ENCODE measurements at places on chromosomes 1 and 21.
A peak's percentile ranks its signal among the peaks of the same experiment; 100 is the strongest.

GRCh38 chr1:182493063-182493462 is 43.1 kb downstream of the RGSL1 start:
- no peaks in the 10 kb centered on the region for H3K4me1 ChIP-seq
- H3K27ac ChIP-seq: no peak overlapping the region
- no peak overlapping the region for H3K4me3 ChIP-seq
- H3K36me3 ChIP-seq: no peaks in the 10 kb centered on the region
- H3K27me3 ChIP-seq: no peaks in the 10 kb centered on the region

- no peaks in the 10 kb centered on the region for H3K36me3 ChIP-seq
- H3K4me3 ChIP-seq: no peak overlapping the region
- H3K27me3 ChIP-seq: no peaks in the 10 kb centered on the region
- no peaks in the 10 kb centered on the region for H3K4me1 ChIP-seq
Measured at GRCh38 chr1:9331016-9331415, 38.3 kb downstream of the SPSB1 start.

DNA sequence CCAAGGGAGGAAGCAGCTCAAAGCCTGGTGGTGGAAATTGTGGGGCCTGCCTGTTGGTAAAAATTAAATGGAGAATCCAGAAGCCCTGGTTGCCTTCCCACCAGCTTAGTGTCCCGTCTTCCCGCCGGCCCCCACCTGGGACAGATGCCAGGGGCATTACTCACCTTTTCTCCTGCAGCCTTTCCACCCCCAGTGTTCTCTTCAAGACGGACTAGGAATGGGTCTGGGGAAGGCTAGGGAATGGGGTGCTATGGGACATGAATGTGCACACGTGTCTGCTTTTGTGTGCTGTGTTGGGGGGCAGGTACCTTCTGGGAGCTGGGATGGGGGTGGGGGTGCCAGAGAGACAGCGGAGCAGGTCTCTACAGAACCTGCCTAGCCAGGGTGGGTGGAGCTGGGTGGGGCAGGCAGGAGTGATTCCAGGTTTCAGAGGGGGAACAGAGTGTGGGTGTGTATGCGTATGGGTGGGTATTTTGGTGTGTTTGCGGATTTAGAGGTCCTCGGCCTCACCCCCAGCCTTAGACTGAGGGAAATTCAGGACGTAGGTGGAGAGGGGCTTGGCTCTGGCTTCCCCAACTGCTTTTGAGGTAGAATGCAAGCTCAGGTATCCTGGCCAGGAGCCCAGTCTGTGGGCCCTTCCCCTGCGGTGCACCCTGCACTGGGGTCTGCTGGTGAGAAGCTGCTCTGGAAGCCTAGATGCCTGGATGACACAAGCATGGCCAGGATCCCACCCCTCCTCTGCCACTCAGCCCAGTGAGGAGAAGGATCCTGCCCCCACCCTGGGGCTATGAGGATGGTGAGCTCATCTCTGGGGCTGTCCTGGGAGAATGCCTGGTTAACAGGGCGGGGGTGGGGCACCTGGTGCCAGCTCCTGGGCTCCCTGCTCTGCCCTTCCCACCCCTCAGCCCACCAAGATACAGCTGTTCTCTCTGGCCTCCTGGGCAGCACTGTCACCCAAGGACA is 7.8 kb downstream of the VANGL2 start:
- H3K36me3 ChIP-seq: no peaks in the 10 kb centered on the region
- no peak overlapping the region for H3K27ac ChIP-seq

GRCh38 chr1:39574646-39575045 is 1.9 kb downstream of the PABPC4 start:
- H3K4me3 ChIP-seq: no peak overlapping the region
- peaks cover 28% of the 10 kb centered on the region for H3K36me3 ChIP-seq
- H3K27ac ChIP-seq: peak overlapping the region; percentile 91
- peaks cover 52% of the 10 kb centered on the region for H3K4me1 ChIP-seq

GRCh38 chr1:168287237-168287664 is 6.6 kb downstream of the TBX19 start:
- H3K4me3 ChIP-seq: no peak overlapping the region
- no peak overlapping the region for H3K27ac ChIP-seq
- H3K36me3 ChIP-seq: no peaks in the 10 kb centered on the region
- no peak for DNase-seq
- no peaks in the 10 kb centered on the region for H3K4me1 ChIP-seq

GRCh38 chr1:156577550-156577949 is 2.0 kb upstream of the TTC24 start:
- H3K4me3 ChIP-seq: no peak overlapping the region
- no peaks in the 10 kb centered on the region for H3K36me3 ChIP-seq
- DNase-seq: no peak
- H3K4me1 ChIP-seq: no peaks in the 10 kb centered on the region
- no peaks in the 10 kb centered on the region for H3K27me3 ChIP-seq
- H3K27ac ChIP-seq: no peak overlapping the region

GRCh38 chr21:38293765-38294164 is 37.0 kb downstream of the KCNJ15 start:
- DNase-seq: peak; percentile 66
- H3K4me3 ChIP-seq: no peak overlapping the region
- H3K27ac ChIP-seq: no peak overlapping the region
- H3K4me1 ChIP-seq: peaks cover 5% of the 10 kb centered on the region

DNA sequence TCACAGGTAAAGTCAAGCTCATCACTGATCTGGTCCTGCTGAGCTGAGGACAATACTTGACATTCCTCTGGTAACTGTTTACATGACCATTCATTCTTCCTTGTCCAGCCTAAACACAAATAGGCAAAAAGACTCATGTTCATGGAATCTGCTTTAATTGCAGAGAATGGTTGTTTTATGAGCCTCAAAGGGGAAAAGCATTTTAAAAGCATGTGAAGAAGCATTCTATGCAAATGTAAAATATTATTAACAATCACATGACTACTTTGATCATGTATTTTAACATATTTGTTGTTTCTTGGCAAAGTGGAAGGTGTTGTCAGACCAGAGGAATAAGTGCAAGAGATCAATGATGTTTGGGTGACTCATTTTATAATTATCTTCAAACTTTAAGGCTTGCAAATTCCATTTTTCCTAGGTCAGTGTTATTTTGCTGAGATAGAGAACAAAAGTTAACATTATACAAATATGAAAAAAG is 133.7 kb downstream of the RUNX1 start:
- no peak overlapping the region for H3K4me3 ChIP-seq
- H3K36me3 ChIP-seq: no peaks in the 10 kb centered on the region
- no peak overlapping the region for H3K27ac ChIP-seq
- DNase-seq: no peak
- no peaks in the 10 kb centered on the region for H3K4me1 ChIP-seq

DNA sequence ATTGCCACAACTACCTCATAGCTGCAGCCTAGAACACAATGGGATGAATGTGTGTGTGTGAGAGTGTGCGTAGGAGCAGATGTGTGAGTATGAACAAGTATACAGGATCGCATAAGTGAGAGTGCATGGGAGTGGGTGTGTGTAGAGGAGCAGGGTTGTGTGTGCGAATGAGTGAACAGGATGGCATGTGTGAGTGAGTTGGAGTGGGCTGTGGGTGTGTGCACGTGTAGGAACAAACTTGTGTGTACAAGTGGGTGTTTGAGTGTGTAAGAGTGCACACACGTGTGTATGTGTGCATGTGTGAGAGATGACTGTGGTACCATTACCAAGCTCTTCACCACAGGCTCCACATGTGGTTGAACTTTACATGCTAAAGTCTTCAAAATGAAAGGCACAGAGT is 175.4 kb upstream of the EDN2 start:
- peaks cover 6% of the 10 kb centered on the region for H3K4me1 ChIP-seq
- no peaks in the 10 kb centered on the region for H3K27me3 ChIP-seq
- no peak overlapping the region for H3K4me3 ChIP-seq
- no peak overlapping the region for H3K27ac ChIP-seq

DNA sequence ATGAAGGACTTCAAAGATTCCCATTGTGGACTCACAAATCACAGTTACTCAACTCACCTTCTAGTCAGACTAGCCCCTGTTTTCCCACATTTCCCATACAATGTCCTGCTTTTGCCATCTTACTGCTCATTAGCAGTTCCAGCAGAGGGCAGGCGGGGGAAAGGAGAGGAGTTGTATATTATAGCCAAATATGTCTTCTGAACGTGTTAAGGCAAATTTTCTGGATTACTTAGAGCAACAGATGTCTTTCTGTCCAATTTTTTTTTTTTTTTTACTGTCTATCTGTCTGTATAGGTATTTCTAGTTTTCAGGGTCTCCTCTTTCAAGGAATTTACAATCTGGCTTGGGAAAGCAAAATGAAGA is 29.9 kb upstream of the DDAH1 start:
- DNase-seq: no peak
- no peaks in the 10 kb centered on the region for H3K27me3 ChIP-seq
- H3K4me3 ChIP-seq: no peak overlapping the region

- peak; percentile 94 for DNase-seq
- H3K4me3 ChIP-seq: peak within 1 kb of the TSS; percentile 53
- no peaks in the 10 kb centered on the region for H3K36me3 ChIP-seq
- peaks cover 86% of the 10 kb centered on the region for H3K4me1 ChIP-seq
- no peaks in the 10 kb centered on the region for H3K27me3 ChIP-seq
- H3K27ac ChIP-seq: peak within 1 kb of the TSS; percentile 94
Measured at GRCh38 chr1:16017461-16018303, at the start of gene HSPB7. TSS of gene HSPB7 (minus strand) at chr1:16018043. CDS start at chr1:16017963, 80 bp downstream.

- no peaks in the 10 kb centered on the region for H3K27me3 ChIP-seq
- DNase-seq: no peak
- H3K4me3 ChIP-seq: no peak overlapping the region
- H3K36me3 ChIP-seq: no peaks in the 10 kb centered on the region
- H3K27ac ChIP-seq: no peak overlapping the region
Measured at GRCh38 chr1:168419736-168420135, 124.1 kb downstream of the XCL2 start.

DNA sequence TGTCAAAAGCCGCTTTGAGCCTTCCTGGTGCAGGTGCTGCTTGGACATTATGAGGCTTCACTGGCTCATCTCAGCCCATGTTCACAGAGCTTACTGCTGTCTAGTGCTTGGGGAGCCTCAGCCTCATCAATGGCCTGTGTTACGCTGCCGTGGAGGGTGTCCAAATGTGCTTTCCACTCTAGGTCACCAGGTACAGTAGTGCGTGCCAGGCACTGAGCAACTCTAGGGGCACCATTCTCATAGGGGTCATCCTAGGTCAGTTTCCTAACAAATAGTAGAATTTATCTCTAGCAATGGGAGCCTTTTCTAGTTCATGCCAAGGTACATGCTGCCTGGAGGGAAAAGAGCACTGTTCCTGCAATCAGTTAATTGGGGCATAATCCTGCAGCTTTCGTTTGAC is 193.8 kb downstream of the DYRK1A start:
- no peaks in the 10 kb centered on the region for H3K36me3 ChIP-seq
- H3K4me3 ChIP-seq: no peak overlapping the region
- DNase-seq: no peak
- no peak overlapping the region for H3K27ac ChIP-seq
- peaks cover 4% of the 10 kb centered on the region for H3K4me1 ChIP-seq

- H3K36me3 ChIP-seq: no peaks in the 10 kb centered on the region
- no peaks in the 10 kb centered on the region for H3K27me3 ChIP-seq
- no peak overlapping the region for H3K27ac ChIP-seq
- no peak overlapping the region for H3K4me3 ChIP-seq
- DNase-seq: no peak
Measured at GRCh38 chr1:106289265-106289928, 767.1 kb upstream of the PRMT6 start.

GRCh38 chr1:174013864-174014418 is 8.2 kb downstream of the RC3H1 start:
- H3K27ac ChIP-seq: no peak overlapping the region
- no peak for DNase-seq
- no peaks in the 10 kb centered on the region for H3K36me3 ChIP-seq
- peaks cover 62% of the 10 kb centered on the region for H3K4me1 ChIP-seq
- H3K4me3 ChIP-seq: no peak overlapping the region

- no peak for DNase-seq
- H3K4me3 ChIP-seq: no peak overlapping the region
- no peak overlapping the region for H3K27ac ChIP-seq
- no peaks in the 10 kb centered on the region for H3K4me1 ChIP-seq
- H3K27me3 ChIP-seq: no peaks in the 10 kb centered on the region
- H3K36me3 ChIP-seq: no peaks in the 10 kb centered on the region
Measured at GRCh38 chr1:213745451-213745850, 242.3 kb upstream of the PROX1 start.

GRCh38 chr1:36154765-36155407 is 1.1 kb upstream of the MAP7D1 start:
- H3K27me3 ChIP-seq: no peaks in the 10 kb centered on the region
- no peaks in the 10 kb centered on the region for H3K36me3 ChIP-seq

DNA sequence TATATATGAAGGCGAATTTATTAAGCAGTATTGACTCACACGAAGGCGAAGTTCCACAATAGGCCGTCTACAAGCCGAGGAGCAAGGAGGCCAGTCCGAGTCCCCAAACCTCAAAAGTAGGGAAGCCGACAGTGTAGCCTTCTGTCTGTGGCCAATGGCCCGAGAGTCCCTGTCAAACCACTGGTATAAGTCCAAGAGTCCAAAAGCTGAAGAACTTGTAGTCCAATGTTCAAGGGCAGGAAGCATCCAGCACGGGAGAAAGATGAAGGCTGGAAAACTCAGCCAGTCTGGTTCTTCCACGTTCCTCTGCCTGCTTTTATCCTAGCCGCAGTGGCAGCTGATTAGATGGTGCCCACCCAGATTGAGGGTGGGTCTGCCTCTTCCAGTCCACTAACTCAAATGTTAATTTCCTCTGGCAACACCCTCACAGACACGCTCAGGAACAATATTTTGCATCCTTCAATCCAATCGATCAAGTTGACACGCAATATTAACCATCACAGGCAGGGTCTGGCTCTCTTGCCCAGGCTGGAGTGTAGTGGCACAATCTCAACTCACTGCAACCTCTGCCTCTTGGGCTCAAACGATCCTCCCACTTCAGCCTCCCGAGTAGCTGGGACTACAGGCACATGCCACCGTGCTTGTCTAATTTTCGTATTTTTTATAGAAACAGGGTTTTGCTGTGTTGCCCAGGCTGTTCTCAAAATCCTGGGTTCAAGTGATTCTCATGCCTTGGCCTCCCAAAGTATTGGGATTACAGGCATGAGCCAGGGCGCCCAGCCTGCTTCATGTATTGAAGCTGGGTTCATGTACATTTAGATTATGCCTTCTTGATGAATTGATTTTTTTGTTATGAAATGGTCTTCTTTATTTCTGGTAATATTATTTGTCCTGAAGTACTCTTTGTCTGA is 85.3 kb downstream of the DHRS3 start:
- H3K27me3 ChIP-seq: no peaks in the 10 kb centered on the region
- H3K4me3 ChIP-seq: no peak overlapping the region
- H3K27ac ChIP-seq: no peak overlapping the region
- H3K4me1 ChIP-seq: no peaks in the 10 kb centered on the region
- H3K36me3 ChIP-seq: no peaks in the 10 kb centered on the region

- H3K4me3 ChIP-seq: no peak overlapping the region
- no peaks in the 10 kb centered on the region for H3K4me1 ChIP-seq
Measured at GRCh38 chr1:104132382-104132973, 382.8 kb downstream of the AMY1C start.

DNA sequence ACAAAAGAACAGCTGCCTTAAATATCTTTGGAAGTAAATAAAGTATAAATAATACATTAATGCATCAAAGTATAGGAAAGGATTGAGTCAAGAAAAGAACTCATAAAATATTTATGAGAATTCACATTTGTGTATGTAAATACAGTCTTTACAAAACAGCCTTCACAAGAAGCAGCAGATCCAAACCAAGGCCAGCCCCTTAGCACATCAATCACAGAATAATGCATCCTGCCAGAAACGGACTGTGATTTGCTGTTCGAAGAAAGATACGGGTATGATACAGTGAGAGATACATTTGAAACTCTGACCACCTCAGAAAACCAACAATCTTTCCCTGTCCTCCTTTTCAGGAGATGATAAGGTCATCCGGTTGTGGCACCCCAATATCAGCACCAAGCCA is 70.9 kb downstream of the WDR64 start:
- H3K4me1 ChIP-seq: no peaks in the 10 kb centered on the region
- no peak overlapping the region for H3K27ac ChIP-seq
- no peak overlapping the region for H3K4me3 ChIP-seq
- no peaks in the 10 kb centered on the region for H3K27me3 ChIP-seq
- no peaks in the 10 kb centered on the region for H3K36me3 ChIP-seq
